ENCODE measurements at places on chromosomes 16 and 17.
A peak's percentile ranks its signal among the peaks of the same experiment; 100 is the strongest.

- no peak for DNase-seq
These were observed 1.6 kb downstream of the TOX3 start for GRCh38 chr16:52545222-52545897.

DNA sequence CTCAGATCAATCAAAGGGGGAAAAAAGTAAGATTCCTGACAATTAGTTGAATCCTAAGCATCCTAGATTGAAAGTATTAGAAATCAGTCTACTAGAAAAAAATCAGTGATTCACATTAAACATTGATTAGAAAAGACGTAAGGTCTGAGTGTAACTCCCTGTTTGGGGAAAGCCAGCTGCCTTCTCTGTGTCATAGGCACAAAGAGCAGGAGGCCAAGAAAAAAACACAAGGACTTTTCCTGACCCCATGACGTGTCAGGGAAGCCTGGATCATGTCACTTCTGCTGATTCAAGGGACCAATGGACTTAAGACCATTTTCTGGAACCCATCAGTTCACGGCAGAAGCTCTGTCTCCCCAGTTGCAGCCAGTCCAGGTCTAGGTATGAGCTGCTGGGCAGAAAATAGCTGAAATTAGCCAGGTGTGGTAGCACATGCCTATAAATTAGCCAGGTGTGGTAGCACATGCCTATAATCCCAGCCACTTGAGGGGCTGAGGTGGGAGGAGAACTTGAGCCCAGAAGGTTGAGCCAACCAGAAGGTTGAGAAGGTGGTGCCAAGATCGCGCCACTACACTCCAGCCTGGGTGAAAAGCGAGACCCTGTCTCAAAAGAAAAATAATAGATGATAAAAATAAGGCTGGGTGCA is 35.9 kb downstream of the RANBP10 start:
- no peak for DNase-seq

DNA sequence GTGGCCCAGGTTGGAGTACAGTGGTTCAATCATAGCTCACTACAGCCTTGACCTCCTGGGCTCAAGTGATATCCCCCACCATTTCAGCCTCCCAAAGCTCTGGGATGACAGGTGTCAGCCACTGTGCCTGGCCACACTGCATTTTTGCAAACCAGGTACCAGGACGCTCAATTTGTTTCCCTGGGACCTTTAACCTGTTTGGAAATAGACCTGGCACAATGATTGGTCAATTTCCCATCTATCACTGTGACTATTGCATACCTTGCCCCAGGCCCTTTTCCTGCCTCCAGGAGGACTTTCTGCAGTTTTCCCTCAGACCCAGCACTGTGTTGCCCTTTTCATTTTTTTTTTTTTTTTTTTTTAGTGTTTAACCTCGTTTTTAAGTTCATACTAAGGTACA is 11.1 kb upstream of the FUS start:
- DNase-seq: no peak

DNA sequence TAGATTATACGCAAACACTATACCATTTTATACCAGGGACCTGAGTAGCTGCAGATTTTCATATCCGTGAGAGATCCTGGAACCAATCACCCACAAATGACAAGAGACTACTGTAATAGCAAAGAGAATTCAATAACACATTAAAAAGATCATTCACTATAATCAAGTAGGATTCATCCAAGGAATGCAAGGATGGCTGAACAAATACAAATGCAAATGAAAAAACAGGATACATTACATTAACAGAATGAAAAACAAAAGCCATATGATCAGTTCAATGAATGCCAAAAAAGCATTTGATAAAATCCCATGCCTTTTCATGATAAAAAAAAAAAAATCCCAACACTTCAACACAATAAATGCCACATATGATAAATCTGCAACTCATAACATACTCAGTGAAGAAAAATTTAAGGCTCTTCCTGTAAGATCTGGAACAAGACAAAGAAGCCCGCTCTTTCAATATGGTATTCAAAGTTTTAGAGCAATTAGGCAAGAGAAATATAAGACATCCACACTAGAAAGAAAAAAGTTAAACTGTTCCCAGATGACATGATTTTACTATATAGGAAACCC is 29.0 kb downstream of the N4BP1 start:
- DNase-seq: no peak

DNA sequence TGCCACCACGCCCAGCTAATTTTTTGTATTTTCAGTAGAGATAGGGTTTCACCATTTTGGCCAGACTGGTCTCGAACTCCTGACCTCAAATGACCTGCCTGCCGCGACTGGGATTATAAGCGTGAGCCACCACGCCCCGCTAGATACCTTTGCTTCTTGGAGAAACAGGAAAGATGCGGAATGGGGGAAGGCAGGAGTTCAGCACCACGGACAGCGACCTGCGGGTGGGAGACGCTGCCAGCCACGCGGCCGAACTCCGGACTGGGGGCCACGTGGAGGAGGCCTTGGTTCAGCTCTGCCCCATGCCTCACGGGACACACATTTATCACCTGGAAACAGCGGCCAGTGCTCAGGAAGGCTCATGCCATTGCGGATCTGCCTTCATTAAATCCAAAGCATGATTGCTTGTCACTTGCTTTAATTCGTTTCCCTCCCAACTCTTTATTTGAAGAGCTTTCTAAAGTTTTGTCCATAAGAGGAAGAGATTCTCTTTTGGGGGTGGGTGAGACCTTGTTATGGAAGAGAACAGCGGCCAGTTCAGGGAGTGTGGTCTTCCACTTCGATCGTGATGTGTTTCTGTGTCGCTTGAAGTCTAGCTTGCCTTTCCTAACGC is 219.9 kb downstream of the ENGASE start:
- peak; percentile 66 for DNase-seq

- DNase-seq: no peak
These were observed 196.7 kb upstream of the GSE1 start for GRCh38 chr16:85416228-85417109.

DNA sequence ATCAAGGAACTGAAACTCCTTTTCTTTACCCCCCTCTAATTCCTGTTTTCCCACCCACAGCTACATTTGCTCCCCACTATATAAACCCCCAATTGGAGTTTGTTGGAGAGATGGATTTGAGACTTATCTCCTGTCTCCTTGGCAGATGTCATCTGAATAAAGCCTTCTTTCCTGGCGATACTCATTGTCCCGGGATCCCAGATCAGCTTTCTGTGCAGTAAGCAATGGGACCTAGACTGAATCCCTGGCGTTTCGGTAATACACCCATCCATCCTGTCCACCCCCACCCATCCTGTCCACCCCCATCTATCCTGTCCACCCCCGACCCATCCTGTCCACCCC is 22.2 kb downstream of the QPRT start:
- no peak for DNase-seq

DNA sequence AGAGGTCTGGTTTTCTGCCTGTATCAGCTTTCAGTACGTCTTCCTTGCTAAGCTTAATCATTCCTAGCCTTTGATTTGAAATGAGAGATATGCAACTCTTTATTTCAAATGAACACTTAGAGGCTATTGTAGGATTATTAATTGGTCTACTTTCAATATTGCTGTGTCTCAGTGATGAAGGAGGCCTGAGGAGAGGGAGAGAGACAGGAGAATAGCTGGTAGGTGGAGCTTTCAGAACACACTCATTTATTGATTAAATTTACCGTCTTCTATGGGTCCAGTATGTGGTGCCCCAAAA is 187.0 kb downstream of the BCAS3 start:
- DNase-seq: no peak

DNA sequence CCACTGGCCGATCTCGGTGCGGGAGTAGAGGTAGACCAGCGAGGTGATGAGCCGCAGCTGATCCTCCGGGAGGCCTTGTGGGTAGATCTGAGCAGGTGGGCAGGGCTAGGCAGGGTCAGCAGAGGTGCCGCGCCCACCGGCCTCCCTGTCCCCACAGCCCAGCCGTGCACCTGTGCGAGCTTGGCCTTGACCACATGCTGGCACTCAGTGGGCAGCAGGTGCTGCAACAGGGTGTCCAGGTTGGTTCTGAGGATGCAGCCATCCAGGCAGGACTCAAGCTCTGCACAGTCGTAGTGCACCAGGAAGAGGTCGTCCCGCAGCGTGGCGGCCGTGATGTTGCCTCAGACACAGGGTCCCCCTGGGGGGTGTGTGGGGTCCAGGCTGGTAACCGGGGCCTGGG is 12.4 kb downstream of the MSLN start:
- DNase-seq: no peak

DNA sequence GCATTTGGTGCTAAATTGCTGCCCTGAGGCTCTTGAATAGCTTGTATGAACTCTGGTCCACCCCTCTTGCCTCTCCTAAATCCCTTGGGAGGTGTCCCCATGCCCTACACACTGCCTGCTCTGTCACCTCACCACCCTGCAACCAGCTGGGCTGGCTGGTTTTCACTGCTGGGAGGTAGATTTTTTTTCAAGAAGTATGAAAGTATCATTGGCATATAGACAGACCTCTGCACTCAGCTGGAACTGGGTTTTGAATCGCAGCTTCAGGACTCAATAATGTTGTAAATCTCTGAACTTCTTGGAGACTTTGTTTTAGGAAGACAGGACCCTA is 184.9 kb downstream of the MSI2 start:
- no peak for DNase-seq

- DNase-seq: no peak
These were observed 496.9 kb upstream of the C16orf82 start for GRCh38 chr16:26569793-26570192.

DNA sequence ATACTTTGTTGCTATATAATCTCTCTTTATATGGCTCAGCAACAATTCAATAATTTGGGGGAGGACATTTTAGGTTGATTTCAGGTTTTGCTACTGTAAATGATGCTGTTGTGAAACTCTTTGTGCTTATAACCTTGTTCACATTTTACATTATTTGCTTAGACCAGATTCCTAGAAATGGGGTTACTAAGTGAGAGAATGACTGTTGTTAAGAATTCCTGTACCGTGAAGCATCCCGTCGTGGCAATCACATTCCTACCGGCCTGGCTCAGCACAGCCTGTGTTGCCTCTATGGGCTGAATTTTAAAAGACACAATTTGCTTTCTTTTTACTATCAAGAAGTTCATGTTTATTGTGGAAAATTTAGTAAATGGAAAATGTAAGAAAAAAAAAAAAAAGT is 31.4 kb downstream of the B9D1 start:
- no peak for DNase-seq

GRCh38 chr17:37488009-37488604 is 1.6 kb upstream of the DUSP14 start:
- peak; percentile 67 for DNase-seq

- DNase-seq: no peak
These were observed 119.3 kb upstream of the TBX2 start for GRCh38 chr17:61280338-61280737.

DNA sequence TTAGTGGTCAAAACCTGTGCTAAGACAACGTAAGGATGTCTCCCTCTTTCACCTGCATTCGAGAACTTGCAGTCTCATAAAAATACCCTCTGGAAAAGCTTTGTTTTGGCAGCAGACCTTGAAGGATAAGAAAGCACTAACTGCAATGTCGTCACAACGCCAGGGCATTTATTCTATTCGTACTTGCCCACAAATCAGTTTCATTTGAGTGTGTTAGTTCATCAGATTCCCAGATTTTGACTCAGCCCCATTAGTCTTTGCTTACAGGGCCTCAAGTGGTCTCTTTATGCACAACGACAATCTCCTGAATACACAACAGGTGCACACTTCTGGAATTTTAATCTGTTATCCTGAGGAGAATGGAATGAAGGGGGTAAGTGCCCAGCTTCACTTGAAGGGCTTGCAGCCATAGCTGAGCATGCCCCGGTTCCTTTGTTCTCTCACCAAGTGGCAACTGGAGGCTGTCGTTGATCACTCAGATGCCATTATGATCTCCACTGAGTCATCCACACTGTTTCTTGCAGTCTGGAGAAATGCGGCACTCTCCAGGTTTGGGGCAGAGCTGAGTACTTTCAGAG is 58.8 kb downstream of the CLEC19A start:
- peak; percentile 15 for DNase-seq

- DNase-seq: no peak
These were observed 4.3 kb upstream of the SH2B1 start for GRCh38 chr16:28859326-28859725.

DNA sequence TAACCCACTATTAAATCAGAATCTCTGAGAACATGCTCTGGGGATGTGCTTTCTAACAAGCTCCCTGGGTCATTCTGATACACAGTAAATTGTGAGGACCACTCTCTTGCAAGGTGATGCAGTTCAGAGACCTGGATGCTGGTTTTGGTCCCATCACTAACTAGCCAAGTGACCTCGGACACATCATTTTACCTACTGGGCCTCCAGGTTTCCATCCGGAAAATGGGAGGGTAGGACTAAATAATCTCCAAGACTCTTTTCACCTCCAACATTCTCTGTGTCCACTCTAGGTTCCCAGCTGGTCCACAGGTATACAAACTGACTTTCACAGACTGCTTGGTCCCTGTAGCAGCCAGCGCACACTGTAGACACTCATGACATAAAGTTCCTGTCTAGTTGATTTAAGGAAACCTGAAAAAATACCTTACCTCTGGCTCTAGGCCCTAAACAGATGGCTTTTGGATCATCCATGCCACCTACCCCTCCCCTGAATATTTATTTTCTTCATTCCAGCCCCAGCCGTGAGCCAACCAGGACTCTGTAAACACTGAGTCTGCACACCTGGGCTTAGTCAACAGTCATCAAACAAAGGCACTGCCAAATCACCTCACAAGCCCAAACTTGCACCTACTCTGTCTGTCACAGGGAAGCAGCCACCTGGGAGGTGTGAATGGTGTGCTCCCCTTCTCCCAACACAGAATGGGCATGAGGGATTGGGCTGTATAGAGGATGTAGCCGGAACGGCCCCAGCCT is 51.3 kb upstream of the MRPS23 start:
- no peak for DNase-seq

- DNase-seq: no peak
These were observed 36.4 kb downstream of the HEATR3 start for GRCh38 chr16:50102051-50102746.

DNA sequence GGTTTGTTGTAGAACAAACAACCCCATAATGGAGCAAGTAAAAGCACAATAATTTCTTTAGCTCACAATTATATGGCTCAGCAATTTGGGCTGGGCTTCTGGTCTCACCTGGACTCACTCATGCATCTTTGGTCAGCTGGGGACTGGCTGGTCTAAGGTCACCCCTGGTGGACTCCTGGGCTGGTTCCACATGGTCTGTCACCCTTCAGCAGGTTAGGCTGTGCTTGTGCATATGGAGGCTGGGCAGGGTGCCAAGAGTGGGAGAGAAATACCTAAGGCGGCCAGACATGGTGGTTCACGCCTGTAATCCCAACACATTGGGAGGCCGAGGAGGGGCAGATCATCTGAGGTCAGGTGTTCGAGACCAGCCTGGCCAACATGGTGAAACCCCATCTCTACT is 27.0 kb upstream of the SMURF2 start:
- DNase-seq: no peak

GRCh38 chr16:82684256-82684655 is 57.5 kb downstream of the CDH13 start:
- DNase-seq: no peak

- no peak for DNase-seq
These were observed 3.2 kb upstream of the PDK2 start for GRCh38 chr17:50091918-50092285.

DNA sequence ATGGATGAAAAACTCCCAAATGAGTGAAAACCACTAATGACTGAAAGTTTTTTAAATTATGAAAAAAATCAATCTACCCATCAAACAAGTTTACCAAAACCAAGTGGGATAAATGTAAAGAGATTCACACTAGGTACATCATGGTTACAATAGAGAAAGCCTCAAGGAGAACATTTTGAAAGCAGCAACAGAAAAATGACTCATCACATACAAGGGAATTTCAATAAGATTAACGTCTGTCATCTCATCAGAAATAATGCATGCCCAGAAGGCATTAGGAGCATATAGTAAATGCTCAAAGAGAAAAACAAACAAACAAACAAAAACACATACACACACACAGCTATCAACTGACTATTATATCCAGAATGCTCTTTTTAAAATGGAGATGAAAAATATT is 261.8 kb upstream of the KIF2B start:
- no peak for DNase-seq

- DNase-seq: no peak
These were observed 88.5 kb upstream of the ZNF267 start for GRCh38 chr16:31785126-31785525.

Data from right lung (tissue), 10 donors.